ENCODE measurements at places on chromosomes 1 and 21.

DNA sequence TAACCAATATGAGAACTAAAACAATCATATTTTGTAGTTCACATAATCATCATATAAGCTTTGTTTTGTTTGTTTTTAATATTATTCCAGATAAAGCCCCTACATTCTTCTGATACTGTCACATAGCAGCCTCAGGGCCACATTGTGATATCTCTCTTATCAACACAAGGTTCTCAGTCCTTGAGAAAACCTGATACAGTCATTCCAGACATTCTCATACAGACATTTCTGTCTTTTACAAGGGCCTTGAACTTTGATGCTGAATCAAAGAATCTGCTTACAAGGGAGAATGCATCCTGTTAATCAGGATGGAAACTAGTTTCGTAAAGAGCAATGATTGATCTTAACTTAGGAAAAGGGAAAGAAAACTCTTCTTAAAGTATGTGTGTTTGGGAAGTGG is 12.7 kb upstream of the VCAM1 start:
- no peak for DNase-seq

DNA sequence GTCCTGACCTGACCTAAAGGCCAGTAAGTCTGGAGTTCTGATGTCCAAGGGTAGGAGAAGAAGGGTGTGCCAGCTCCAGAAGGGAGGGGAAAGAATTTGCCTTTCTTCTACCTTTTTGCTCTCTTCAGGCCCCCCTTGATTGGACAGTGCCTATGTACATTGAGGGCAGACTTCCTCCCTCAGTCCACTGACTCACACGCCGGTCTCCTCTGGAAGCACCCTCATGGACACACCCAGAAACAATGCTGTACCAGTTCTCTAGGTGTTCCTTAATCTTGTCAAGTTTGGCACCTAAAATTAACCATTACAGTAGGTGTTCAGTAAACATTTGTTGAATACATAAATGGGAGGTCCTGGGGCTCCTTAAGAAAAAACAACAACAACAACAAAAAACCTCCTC is 51.0 kb upstream of the POU2F1 start:
- no peak for DNase-seq

DNA sequence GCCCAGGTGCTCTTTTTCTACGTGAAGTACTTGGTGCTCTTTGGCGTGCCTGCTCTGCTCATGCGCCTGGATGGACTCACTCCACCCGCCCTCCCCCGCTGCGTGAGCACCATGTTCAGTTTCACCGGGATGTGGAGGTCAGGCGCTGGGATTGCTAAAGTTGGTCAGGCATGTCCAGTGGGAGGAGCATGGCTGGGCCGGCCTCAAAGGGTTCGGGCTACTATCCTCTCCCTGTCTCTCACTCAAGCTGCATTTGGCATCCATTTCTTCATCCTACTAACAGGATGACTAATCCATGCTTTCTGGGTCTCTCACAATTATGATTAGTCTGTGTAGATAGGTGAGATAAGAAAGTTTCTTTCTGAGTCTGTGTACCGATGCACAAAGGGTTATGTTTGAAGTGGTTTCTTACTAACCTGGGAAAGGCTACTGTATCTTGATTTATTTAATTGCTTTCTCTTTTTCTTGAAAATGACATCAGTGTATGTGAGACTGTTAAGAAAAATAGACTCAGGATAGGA is 135.9 kb downstream of the HHAT start:
- no peak for DNase-seq

DNA sequence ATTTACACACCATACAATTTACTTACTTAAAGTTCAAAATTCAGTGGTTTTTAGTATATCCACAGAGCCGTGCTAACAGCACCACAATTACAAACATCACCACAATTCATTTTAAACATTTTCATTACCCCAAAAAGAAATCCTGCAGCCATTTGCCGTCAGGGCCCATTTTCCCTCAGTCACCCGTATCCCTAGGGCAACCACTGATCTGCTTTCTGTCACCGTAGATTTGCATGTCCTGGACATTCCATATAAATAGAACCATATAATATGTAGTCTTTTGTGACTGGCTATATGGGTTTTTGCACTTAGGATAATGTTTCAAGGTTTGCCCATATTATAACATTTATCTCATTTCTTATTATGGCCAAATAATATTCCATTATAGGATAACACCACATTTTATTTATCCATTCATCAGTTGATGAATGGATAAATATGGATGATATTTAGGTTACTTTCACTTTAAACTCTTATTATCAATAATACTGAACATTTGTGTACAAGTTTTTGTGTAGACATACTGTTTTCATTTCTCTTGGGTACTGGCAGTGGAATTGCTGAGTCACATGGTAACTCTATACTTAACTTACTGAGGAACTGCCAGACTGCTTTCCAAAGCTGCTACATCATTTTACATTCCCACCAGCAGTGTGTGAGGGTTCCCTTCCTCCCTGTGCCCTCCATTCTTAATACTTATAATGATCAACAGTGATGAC is 68.9 kb downstream of the ST3GAL3 start:
- DNase-seq: no peak

GRCh38 chr1:24383381-24383940 is 30.1 kb downstream of the STPG1 start:
- DNase-seq: no peak

- DNase-seq: no peak
Measured at GRCh38 chr1:228050571-228051231, 31.8 kb upstream of the ARF1 start.

DNA sequence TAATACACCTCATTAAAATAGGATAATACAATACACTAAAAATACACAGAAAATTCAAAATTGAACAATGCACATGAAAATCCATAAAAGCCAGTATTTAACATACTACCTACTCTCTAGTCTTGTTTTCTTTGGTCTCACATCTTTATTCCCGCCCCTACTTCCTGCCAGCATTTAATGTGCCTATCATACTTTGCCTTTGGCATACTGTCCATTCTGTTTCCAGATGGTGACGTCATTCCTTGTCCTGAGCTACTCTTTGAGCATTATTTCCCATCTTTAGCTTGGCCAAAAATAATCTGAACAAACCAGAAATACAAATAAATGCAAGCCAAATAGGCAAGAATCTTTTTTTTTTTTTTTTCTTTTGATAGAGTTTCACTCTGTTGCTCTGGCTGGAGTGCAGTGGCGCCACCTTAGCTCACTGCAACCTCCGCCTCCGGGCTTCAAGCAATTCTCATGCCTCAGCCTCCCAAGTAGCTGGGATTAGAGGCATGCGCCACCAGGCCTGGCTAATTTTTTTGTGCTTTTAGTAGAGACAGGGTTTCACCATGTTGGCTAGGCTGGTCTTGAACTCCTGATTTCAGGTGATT is 4.4 kb downstream of the HFM1 start:
- no peak for DNase-seq

GRCh38 chr1:211896958-211897357 is 66.4 kb upstream of the LPGAT1 start:
- DNase-seq: no peak

GRCh38 chr1:176460544-176461336 is 2.2 kb upstream of the PAPPA2 start:
- no peak for DNase-seq

- DNase-seq: no peak
Measured at GRCh38 chr1:234776256-234776875, 166.4 kb upstream of the IRF2BP2 start.

DNA sequence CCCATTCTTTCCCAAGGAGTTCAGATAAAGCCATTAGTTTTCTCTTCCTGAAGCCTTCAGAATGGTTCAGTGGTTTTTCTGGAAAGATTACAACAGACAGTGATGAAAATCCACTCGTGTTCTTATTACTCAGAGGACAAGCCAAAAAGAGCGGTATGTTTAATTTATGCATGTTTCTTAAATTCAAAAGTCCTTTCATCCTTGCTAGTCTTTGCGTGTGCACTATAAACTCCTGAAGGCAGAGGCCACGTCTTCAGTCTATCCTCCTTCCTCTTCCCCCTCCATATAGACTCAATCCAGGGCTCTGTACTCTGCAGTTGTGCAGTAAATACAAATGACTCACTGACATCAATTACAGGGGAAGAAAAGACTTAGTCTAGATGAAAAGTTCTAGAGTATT is 409.2 kb upstream of the PLXNA2 start:
- DNase-seq: no peak

GRCh38 chr1:210978316-210978973 is 155.5 kb downstream of the KCNH1 start:
- DNase-seq: no peak

- DNase-seq: no peak
Measured at GRCh38 chr1:59223198-59223597, 73.7 kb upstream of the FGGY start.

GRCh38 chr1:2904191-2904590 is 102.7 kb upstream of the TTC34 start:
- no peak for DNase-seq

GRCh38 chr1:201354151-201354900 is 23.2 kb downstream of the TNNT2 start:
- DNase-seq: no peak

GRCh38 chr1:214793708-214794107 is 190.7 kb downstream of the CENPF start:
- no peak for DNase-seq

- DNase-seq: no peak
Measured at GRCh38 chr1:109151146-109151990, 37.5 kb downstream of the ELAPOR1 start.

DNA sequence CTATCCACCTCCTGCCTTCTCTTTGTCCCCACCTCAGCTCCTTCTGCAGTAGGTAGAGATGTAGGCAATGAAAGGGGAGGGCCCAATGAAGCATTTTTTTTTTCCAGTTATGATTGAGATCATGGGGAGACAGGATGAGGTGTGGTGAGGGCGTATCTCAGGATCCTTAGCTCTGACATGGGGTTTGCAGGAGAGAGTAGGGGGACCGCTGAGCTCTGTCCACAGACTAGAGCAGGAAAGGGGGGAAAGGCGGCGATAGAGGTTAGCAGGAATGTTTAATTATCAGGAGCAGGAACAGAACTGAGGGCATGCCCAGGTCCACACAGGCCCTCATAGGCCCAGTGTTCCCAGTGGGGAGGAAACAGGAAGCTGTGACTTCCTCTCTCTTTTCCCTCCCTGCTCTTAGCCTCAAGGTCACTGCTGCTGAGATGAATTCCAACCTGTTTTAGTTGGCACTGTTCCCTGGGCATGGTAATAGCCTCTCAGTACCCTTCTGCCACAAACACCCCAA is 901 bp upstream of the RXFP4 start:
- no peak for DNase-seq

DNA sequence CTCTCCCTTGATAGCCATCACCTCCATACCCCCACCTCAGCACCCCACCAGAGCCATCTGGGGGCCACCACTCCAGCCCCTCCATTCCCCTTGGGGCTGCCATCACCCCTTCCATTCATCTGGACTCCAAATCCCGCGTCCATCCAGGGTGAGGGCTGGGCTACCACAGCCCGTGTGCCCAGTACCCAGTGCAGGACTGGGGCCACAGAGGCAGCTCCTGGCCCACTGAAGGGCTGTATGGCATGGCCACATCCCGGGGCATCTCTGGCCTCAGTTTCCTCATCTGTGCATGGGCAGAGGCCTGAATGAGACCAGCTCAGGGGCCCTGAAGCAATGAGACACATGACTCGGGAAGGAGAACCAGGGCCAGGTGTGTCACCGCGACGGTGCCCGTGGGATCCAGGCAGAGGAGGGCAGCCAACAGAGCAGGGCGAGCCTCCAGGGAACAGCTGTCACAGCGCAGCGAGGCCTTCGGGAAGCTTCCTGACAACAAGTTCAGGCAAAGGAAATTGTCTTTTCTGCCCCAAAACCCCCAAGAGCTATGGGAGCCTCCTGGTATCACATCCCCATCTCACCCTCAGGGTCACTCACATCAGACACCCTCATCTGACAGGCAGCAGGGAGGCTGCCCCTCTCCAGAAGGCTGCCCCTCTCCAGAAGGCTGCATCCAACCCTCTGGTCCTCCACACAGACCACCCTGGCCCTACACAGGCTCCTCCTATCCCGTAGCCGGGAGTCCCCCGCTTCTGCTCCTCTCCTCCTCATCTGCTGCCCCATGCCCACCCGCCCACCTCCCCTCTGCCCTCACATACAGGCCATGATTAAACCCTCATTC is 76.3 kb downstream of the MEGF6 start:
- no peak for DNase-seq

DNA sequence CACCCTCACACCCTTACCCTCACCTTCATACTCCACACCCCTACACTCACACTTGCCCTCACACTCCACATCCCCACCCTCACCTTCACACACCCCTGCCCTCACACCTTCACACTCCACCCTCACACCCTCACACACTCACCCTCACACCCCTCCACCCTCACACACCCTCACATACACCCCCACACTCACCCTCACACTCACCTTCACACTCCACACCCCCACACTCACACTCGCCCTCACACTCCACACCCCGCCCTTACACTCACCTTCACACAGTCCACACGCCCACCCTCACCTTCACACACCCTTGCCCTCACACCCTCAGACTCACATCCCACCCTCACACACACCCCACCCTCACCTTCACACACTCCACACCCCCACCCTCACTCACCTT is 43.6 kb upstream of the EDN2 start:
- no peak for DNase-seq

DNA sequence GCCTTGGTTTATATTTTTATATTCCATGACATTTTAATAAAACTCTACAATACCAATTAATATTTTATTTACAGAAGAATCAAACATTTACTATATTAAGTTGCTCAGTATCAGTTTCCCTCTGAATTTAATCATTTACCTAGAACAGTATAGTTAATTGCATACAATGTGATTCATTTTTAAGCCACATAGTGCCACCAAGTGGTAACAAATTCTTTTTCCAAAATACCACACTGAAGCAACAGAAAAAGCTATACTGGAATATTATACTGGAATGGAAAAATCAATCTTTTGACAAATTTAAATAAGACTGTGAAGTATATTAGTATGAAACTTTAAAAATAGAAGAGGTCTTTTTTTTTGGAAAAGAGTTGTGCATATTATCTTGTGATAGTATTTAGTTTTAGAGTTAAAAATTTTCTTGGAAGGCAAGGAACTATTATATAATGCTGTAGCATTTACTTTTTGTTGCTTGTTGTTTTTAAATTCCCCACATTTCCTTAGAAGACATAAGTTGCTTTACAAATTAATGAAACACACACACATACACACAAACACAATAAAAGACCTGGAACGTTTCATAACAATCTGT is 57.3 kb downstream of the ZNF644 start:
- DNase-seq: no peak

GRCh38 chr1:248596615-248597014 is 885 bp downstream of the OR2T10 start:
- DNase-seq: no peak

DNA sequence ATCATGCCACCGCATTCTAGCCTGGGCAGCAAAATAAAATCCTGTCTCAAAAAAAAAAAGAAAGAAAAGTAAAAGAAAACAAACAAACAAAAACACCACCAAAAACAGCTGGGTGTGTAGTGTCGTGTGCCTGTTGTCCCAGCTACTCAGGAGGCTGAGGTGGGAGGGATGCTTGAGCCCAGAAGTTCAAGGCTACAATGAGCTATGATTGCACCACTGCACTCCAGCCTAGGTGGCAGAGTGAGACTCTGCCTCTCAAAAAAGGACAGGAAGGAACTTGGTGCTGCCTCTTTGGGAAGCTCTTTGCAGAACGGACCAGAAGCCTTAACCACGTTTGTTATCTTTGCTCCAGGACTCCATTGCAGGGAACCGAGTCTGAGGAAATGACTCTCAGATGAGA is 11.0 kb downstream of the KIF17 start:
- DNase-seq: no peak
